Fibroblast of the aortic adventitia (primary cell): ENCODE measurements at places on chromosomes 7 and 10. TPM values are rescaled to one million over a fixed set of nuclear protein-coding genes. Genes with fewer than 3 reads are reported as not detected.

- no peak for DNase-seq
Measured at GRCh38 chr10:94093286-94093905, 99.7 kb downstream of the PLCE1 start.

DNA sequence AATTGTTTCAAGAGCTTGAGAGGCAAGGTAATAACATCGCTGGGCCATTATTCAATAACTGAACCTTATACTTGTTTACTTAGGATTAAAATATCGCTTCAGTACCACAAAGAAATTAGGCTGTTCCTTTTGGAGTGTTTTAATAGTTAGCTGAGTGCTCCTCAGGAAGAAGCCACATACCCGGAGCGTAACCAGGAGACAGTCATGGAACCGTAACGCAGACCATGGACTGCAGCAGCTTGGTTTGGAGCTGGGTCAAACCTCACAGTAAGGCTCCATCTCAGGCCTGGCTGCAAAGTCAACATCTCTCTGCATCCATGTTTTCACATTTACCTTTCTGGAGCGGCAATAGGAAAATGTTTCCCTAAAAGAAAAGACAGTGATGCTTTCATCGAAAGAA lies 599.0 kb downstream of the TNS3 start:
- DNase-seq, result no peak

DNA sequence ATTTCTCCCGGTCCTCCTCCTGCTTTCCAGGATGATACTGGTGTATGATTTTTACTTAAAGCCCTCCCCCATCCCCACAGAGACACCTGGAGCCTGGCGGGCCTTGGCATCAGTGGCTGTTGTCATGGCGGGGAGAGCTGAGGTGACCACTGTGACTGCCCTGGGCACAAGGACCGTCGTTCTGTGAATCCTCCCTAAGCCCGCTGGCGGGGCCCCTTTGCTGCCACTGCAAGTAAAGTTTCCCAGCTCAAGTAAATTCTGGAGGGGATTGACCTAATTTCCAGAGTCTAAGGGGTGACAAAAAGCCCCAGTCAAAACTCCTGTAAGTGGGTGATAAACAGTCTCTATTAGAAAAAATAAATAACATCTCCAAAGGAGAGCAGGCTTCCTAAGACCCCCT lies 393.2 kb upstream of the PODXL start:
- no peak for DNase-seq

DNA sequence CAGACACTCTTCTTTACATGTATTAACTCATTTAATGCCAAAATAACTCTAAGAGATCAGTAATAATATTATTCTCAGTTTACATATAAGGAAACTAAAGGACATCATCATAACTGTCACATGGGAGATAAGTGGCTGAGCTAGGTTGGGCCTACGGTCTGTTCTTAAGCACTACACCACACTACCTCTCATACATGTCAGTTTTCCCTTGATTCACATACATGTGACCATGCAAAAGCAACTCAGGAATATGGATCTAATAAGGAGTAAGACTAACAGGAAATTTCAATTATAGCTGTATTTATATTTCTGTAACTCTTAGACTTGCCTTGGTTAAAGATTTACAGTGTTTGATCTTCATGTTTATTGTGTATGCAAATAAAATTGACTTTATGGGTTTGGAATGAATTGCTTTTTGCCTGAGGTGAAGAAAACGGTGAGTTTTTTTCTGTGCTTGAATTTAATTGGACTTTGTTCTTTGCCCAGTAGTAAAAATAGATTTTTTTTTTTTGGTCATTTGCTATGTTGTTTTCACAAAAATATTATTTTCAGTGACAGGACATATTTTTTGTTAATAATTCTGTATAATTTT lies 69.7 kb downstream of the CYP51A1 start:
- no peak for DNase-seq

Gene SPDYE3
- total RNA-seq, result not detected in 2 replicates

Gene TPK1
- total RNA-seq, result 6.5 and 7.6 TPM in 2 replicates

GRCh38 chr7:92835261-92835850 lies 1.0 kb downstream of the CDK6 start:
- peak; percentile 63 for DNase-seq

DNA sequence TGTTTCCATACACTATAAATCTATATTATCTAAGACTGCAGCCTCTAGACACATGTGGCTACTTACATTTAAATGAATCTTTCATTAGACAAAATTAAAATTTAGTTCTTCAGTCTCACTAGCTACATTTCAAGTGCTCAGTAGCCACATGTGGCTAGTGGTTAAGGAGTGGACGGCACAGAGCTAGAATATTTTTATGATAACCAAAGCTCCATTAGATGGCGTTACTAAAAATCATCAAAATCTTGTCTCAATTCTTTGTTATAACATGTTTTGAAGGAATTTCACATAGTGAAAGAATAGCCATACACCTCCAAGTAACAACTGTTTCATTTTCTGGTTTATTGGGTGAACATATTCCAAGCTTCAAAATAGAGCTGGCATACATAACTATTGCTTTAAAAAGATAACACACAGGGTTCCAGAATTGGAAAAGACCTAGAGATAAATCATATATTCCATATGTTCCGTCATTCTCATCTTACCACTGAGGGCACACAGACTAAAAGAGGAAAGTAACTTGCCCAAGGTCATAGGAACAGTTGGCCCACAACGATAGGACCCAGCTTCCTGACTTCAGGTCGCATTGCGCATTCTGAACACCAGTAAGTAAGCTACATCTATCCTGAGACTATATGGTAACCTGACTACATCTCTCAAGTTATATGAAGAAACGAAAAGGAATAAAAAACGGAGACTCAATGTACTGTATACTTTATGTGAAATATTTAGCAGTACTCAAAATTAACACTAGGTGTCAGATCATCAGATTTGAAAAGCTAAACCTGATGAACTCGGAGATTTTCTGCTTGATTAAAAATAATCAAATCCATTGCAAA lies 66.6 kb downstream of the CAV1 start:
- DNase-seq, result peak; percentile 61

Gene GIMAP8
- 0.09 and 0.16 TPM in 2 replicates for total RNA-seq

GRCh38 chr7:93530701-93531100 lies 43.8 kb downstream of the CALCR start:
- DNase-seq, result no peak

DNA sequence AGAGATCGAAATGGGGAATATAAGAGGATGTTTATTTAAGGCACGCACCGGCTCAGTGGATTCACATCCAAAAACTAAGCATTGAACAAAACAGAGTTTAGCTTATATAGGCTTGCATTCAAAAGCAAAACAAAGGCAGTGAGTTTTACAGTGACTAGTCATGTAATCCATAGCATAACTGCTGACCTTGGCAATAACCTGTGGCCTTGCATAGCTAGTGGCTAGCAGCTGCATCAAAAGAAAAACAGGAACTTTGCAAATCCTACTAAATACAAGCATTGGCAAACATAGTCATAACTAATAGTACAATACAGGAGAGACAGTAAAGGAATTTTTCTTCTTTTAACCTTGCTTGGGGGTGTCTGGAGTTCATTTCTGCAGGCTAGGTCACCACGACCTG lies 9.7 kb upstream of the ZNF485 start:
- DNase-seq, result no peak

- peak; percentile 52 for DNase-seq
Measured at GRCh38 chr10:113947184-113948041, 93.0 kb downstream of the NHLRC2 start.

- DNase-seq, result no peak
Measured at GRCh38 chr10:30531751-30532530, 97.6 kb downstream of the LYZL2 start.

DNA sequence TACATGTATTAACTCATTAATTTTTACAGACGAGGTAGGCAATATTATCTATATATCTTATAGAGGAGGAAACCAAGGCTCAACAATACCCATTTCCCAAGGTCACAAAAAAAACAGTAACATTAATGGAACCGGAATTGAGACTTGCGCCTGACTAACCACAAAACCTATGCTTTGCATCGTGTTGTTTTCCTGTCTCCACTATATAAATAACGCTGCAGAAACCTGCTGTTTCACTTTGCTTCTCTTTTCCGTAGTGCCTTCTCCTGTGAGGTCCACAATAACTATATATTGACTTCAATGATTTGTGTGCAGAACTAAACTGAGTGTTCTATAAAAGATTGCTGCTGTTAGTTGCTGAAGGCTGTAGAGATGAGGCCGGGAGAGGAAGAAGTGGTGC lies 97.7 kb upstream of the RPA3 start:
- DNase-seq, result no peak

- no peak for DNase-seq
Measured at GRCh38 chr10:677750-678661, 11.5 kb downstream of the DIP2C start.

GRCh38 chr10:119007211-119007574 lies 22.3 kb upstream of the NANOS1 start:
- DNase-seq, result no peak

DNA sequence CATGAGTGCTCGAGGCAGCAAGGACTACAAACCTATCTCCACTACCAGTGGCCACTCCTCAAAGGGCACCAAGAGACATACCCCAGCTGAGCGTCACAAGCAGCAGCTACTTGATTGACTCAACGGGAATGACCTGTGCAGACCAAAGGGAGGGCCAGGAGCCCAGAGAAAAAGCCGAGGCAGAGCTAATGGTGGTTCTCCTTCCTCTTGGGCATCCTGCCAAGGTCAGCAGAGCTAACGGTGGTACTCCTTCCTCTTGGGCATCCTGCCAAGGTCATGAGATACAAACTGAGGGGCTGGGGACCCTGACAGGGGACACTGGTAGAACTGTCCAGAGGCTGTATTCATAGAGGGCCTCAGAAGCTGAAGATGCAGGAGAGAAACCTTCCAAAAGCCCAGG lies 60.4 kb downstream of the FAM53B start:
- DNase-seq, result no peak

Gene AP1S1
- 34.9 and 77.5 TPM in 2 replicates for total RNA-seq

- no peak for DNase-seq
Measured at GRCh38 chr10:125788156-125789034, 12.8 kb upstream of the MMP21 start.

Gene GIMAP6
- 0.18 and 0.74 TPM in 2 replicates for total RNA-seq

Gene A1CF
- total RNA-seq, result not detected in 2 replicates
